ENCODE measurements at places on chromosomes 1 and 21.

- no peak for DNase-seq
Measured at GRCh38 chr1:98919211-98919610, 85.5 kb downstream of the PLPPR5 start.

DNA sequence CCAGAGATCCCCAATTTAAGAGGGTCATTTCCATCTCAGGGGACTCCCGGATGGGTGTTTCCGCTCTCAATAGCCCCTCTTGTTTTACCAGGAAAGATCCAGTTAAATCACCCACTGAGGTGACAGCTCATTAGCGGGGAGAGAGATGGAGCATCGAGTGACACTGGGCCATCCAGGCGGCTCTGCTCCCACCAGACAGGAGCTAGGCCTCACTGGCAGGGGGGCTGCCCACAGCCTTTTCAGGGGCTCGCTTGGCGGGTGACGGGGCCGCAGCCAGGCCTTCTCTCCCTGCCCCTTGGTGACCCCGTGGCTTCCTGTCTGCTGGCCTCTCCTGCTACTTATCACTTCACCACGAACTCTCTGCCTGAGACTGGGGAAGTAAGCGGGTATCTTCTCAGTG is 26.7 kb upstream of the SPSB1 start:
- no peak for DNase-seq

- no peak for DNase-seq
Measured at GRCh38 chr1:64505944-64506655, 36.2 kb downstream of the CACHD1 start.

- DNase-seq: no peak
Measured at GRCh38 chr21:39453571-39454179, 1.9 kb downstream of the SH3BGR start.

GRCh38 chr1:36322786-36323635 is 434 bp downstream of the EVA1B start:
- peak; percentile 12 for DNase-seq

GRCh38 chr1:84605157-84605556 is 30.9 kb upstream of the CTBS start:
- DNase-seq: no peak

- no peak for DNase-seq
Measured at GRCh38 chr1:218079347-218079746, 205.7 kb upstream of the RRP15 start.

DNA sequence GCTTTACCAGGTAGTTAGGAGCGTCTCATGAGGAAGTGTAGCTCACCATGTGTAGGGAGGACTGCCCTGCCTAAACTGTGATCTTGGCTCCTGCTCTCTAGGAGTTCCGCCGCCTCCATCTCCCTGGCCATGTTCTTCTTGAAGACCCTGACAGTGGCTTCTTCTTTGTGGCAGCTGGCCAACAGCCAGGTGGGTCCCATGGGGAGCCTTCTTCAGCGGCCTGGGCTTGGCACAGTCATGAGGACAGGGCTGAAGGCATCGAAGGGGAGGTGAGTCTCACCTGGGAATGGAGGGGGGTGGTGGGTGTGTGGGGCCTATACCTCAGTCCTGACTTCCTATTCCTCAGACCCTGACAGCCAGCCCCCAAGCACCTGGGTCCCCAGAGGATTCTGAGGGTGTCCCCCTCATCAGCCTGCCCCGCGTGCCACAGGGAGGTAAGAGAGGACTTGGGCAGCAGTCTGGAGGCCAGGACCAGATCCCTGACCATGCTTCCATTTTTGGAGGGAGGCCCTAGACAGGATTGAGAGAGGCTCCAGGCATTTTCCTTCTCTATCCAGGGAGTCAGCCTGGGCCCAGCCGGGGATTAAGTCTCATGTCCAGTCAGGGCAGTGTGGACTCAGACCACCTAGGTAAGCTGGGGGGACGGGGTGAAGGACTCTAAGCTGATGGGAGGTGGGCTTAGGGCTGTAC is 21.4 kb downstream of the HYI start:
- DNase-seq: no peak

- no peak for DNase-seq
Measured at GRCh38 chr1:22750685-22751051, 40.0 kb downstream of the EPHB2 start.

GRCh38 chr1:30540611-30541192 is 182.7 kb downstream of the MATN1 start:
- DNase-seq: no peak

DNA sequence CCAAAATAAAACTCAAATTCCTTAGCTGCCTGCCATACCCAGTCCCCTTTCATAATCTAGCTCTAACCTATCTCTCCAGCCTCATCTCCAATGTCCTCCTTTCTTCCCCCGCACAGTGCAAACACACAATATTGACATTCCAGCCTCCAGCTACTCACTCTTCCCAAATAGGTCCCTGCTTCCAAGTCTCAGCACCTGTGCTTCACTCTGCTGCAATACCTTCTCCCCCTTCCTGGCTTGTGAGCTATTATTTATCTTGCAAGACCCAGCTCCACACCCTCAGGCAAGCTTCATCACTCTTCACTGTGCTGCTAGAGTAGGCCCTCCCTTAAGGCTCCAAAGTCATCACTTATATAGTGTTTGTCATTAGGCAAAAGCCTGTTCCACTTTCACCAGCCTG is 9.7 kb downstream of the PLPP3 start:
- DNase-seq: no peak

DNA sequence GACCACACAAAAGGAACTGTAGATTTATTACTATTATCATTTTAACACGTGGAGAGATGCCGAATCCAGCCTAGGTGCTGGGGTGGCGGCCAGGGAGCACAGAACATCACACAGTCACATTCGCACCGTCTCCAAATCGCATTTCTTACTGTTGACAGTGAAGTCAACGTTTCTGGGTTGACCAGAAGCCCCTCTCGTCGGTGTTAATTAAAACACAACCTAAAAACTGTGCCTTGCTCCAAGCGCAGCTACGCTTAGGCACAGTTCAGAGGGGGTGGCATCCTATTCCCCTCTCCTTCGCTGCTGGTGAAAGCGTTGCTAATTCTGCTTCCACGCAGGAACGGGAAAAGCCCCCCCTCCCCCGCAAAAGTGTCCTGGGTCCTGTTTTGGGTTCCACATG is 4.1 kb downstream of the RIPK4 start:
- DNase-seq: no peak

DNA sequence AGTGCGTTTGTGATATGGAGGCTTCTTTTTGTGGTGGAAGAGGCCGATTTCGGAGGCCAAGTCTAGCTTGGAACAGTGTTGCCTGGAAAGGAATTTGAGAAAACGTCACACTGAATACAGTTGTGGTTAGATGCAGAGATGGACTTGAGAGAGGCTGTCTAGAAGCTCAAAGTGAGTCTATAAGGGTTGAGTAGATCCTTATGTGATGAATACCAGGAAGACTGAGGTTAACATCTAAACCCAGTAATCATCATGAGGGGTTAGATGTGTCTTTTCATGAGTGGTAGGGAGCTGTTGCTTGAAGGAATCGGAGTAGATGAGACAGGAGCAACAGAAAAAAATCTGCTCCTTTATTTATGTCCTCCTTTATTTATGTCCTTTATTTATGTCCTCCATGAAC is 114.6 kb upstream of the IVNS1ABP start:
- no peak for DNase-seq

DNA sequence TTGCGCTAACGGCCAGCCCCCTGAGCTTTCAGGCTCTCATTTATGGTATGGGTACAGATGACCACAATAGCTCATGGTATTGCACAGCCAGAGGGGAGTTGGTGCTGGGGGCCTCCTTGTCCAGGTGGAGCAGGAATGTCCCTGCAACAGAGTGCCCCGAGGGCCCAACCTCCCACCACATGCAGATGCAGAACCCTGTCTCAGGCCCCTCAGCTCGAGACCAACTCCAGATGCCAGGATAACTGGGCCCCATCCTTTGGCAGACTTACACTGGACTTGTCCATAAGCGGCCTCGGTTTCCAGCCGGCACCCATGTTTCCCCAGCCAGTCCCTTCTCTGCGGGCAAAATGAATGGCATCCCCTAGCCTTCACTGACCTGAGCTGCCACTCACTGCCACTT is 67.1 kb downstream of the VWA5B1 start:
- DNase-seq: no peak

DNA sequence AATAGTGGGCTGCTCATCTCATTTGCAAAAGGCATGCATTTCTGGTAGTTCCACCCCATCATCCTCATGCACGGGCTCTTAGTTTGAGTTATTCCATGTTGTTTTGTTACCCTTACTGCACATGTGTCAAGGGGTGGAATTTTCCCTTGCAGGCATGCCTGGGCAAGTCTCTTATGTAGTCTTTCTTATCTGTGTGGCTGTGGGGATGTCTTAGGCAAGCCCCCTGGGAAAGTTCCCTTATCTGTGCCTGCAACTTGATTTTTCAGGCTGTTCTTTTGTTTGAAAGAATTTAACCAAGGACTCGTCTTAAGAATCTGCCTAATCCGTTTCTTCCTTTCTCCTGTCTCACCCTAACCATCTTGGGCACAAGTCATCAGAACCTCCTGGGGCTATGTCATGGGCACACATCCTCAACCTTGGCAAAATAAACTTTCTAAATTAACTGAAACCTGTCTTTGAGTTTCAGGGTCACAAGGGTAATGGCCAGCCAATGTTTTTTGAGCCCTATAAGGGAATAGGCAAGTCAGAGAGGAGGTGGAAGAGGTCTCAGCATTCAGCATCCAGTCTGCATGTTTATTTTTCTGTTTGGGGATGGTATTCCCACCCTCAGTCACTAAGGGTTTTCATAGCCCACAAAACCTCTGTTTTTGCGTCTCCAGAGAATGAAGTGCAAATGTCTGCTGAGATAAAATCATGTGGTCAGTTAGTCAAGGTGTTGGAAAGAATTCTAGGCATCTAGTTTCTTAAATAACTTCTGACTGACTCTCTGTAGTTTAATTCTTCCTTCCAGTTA is 579.7 kb downstream of the PLA2G4A start:
- DNase-seq: no peak

- DNase-seq: no peak
Measured at GRCh38 chr1:167404161-167404888, 114.0 kb downstream of the CD247 start.

- no peak for DNase-seq
Measured at GRCh38 chr1:220979371-220979770, 100.1 kb downstream of the HLX start.

- no peak for DNase-seq
Measured at GRCh38 chr1:233909195-233909594, 4.7 kb downstream of the SLC35F3 start.

- no peak for DNase-seq
Measured at GRCh38 chr1:111732718-111733117, 6.5 kb downstream of the INKA2 start.

DNA sequence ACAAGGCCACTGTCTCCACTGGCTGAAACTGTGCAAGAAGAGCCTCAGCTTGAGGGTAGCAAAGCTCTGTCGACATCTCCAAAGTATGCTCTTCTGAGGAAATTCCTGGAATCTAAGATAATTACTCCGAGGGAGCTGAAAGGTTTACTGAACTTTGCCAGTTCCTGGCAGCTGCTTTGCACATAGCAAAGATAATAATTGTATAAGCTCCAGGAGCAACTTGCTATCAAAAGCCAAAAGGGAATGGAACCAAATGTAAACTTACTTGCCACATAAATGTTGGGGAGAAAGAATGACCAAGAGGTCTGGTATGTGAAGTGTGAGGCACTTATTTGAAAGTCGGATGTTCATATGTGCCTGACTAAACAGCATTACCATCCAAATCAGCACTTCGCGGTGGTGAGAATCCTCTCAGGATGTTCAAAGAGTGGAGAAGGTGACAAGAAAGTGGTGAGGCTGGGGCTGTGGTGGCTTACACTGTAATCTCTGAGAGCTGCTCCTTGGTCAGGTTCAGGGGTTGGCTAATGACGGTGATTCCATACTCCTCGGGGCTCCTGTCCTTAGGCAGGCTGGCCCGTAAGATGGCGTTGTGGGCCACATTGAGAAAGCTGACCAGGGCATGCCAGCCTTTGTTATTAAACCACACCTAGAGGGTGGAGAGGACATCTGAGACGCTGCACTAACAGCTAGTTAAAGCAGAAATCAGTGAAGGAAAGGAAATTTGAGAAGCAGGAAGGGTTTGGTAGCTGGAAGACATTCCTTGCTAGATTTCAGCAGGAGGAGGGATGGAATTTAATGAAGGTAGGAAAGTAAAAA is 100.0 kb downstream of the ABCA4 start:
- DNase-seq: no peak

DNA sequence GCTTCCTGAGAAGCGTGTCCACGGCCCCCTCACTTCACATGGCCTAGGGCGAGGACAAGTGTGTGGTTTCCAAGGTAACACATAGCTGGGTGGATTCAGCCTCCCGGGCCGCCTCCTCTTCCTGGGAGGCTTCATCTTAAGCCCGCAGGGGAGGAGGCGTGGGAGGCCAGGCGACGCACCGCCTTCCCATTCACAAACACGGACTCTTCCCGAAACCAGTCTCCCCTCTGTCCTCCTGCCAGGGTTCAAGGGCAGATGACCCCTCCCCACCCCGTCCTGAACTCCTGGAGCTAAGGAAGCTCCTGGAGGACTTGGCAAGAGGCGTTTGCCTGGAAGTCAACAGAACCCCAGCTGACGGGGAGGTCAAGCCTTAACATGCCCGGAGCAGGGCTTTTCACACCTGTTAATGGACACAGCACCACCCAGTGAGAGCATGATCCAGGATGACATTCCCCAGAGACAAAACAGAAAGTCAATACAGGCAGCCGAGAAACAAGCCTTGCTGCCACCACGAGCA is 56.7 kb downstream of the KCNN3 start:
- DNase-seq: no peak

- no peak for DNase-seq
Measured at GRCh38 chr1:183711741-183712361, 58.7 kb upstream of the APOBEC4 start.

DNA sequence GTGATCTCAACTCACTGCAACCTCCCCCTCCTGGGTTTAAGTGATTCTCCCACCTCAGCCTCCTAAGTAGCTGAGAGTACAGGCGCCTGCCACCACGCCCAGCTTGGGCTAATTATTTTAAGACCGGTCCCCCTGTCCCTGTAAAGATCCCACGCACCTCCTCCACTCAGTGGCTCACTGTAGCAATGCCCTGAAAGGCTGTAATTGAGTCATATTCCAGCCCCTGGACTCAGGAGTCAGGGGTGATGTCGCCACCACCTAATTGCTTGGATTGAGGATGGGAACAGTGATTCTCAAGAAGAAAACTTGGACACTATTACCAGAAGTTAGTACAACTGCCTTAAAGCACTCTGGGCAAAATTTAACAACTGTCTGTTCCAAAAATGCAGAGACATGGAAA is 3.1 kb upstream of the EDARADD start:
- no peak for DNase-seq

GRCh38 chr1:228798035-228798434 is 62.8 kb downstream of the RHOU start:
- DNase-seq: no peak

- DNase-seq: no peak
Measured at GRCh38 chr1:103997631-103998030, 247.9 kb downstream of the AMY1C start.

GRCh38 chr1:232306269-232306961 is 323.5 kb downstream of the SIPA1L2 start:
- no peak for DNase-seq

DNA sequence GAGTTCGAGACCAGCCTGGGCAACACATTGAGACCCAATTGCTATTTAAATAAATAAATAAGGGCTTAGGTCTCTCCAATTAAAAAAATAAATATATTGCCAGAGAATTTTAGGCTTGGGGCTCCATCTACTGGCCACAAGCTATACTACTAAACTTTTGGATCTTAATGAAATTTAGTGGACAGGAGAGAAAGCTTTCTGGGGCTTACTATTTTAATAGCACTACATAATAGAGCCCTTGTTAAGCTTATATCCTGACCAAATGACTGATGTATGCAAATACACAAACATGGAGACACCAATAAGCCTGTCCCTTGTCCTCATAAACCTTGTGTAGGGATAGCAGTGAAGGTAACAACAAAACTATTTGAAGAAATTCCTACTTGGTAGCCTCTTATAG is 18.4 kb downstream of the CCT3 start:
- no peak for DNase-seq

- no peak for DNase-seq
Measured at GRCh38 chr1:20366463-20367115, 75.9 kb downstream of the VWA5B1 start.
